ENCODE measurements at places on chromosomes 16 and 17.
A peak's percentile ranks its signal among the peaks of the same experiment; 100 is the strongest.

DNA sequence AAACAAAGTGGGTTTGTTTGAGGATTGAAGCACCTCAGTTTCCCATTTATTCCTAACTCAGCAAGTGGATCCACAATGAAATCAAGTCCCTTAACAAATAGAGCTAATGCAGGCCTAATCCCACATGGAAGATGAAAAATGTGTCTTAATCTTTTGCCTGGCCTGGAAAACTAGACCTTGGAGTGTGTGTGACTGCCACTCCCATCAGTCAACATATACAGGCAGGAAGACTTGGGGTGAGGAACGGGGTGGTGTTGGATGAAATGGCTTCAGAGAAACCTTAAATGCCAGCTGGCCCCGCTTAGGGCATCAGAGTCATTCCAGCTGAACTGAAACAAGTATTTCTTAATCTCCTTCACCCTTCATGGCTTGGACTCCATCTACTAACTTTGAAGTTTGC is 269.5 kb downstream of the MAF start:
- DNase-seq, result no peak

DNA sequence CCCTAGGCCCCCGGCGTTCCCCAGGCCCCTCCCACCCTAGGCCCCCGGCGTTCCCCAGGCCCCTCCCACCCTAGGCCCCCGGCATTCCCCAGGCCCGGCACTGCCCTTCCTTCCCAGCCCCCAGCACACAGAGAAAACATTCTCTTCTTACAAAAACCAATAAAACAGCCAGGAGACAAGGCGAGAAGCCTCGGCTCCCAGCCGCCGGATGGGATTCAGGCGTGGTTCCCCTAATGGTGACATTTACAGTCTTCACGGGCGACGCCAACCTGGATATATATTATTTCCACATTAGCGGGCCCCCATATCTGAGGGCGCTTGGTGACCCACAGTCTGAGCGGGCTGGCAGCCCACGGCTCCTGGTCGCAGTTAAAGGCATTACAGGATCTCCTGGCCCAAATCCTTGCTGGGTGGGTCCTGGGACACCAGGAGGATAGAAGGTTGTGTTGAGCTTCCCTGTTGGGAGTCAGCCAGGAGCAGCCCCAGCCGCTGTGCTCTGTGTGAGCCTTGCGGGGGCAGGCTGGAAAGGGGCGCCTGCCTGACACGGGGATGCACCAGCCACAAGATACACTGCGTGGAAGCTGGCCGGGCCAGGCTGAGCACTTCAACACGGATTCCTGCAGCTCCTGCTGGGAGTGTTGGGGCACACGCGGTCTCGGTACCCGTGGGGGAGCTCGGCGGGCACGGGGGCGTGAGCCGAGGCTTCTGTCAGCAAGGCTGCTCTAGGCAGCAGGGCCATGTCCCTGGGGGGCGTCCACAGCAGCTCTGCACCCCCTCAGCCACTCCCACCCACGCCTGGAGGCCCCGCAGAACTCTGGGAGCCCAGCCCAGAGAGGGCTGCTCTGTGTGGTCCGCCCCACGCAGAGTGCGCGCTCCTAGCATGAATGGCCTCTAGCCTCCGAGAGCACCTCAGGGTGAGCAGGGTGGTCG is 83.7 kb downstream of the LMF1 start:
- DNase-seq, result no peak

DNA sequence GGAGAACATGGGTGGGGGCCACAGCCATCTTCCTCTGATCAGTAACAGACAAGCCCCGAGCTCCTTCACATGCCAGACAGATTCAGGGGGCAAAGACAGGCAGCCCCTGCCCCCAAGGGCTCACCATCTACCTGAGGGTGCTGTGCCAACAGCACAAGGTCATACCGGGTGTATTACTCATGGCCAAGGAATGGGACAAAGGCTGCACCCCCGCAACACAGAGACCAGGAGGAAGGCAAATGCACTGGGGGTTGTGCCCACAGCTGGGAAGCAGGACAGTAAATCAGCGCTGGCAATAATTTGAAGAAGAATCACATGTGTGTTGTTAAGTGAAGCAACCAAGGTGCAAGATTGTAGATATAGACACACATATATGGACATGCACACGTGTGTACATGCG is 137.1 kb downstream of the C16orf95 start:
- no peak for DNase-seq

DNA sequence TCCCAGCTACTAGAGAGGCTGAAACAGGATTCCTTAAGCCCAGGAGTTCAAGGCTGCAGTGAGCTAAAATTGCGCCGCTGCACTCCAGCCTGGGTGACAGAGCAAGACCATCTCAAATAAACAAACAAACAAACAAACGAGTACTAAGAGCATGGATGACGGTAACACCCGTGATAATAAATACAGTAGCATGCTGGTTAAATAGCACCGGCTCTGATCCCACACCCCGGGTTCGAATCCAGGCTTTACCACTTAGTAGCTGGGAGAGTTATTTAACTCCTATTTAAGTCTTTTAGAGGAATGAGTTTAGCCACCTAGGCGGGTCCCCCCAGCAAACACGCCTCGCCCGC is 301 bp upstream of the METTL22 start:
- DNase-seq, result no peak

- DNase-seq, result no peak
Measured at GRCh38 chr16:56355221-56355620, 70.1 kb downstream of the AMFR start.

DNA sequence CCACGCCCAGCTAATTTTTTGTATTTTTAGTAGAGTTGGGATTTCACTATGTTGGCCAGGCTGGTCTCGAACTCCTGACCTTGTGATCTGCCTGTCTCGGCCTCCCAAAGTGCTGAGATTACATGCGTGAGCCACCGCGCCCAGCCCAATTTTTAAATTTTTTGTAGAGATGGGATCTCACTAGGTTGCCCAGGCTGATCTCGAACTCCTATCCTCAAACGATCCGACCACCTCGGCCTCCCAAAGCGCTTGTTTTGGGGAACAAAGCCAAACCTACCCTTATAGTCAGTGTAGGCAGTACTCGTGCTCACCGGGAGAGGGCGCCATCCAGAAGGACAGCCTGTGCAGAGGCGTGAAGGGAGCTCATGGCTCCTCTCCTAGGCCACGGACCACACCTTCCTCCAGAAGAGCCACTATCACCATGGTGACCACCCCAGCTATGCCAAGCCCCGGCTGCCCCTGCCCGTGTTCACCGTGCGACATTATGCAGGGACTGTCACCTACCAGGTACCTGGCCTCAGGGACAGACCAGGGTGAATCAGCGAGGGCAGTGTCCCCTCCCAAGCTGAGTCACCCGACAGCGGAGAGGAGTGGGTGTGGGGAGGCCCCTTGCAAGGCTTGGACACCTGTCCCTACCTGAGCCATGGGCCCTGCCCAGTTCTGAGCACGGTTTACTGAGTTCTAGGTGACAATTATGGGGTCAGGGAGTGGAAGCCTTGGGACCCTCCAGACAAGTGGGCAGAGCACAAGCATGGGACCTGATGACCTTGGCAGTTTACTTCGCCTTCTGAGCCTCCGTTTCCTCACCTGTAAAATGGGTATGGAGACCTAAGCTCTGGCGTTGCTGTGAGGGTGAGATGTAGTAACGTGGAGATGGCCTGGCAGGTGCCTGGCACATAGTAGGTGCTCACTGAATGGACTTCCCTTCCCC is 13.7 kb downstream of the MYO15B start:
- DNase-seq, result peak; percentile 64

- no peak for DNase-seq
Measured at GRCh38 chr16:4034963-4035362, 81.3 kb downstream of the ADCY9 start.

- DNase-seq, result no peak
Measured at GRCh38 chr16:15665107-15665506, 15.1 kb downstream of the NDE1 start.

DNA sequence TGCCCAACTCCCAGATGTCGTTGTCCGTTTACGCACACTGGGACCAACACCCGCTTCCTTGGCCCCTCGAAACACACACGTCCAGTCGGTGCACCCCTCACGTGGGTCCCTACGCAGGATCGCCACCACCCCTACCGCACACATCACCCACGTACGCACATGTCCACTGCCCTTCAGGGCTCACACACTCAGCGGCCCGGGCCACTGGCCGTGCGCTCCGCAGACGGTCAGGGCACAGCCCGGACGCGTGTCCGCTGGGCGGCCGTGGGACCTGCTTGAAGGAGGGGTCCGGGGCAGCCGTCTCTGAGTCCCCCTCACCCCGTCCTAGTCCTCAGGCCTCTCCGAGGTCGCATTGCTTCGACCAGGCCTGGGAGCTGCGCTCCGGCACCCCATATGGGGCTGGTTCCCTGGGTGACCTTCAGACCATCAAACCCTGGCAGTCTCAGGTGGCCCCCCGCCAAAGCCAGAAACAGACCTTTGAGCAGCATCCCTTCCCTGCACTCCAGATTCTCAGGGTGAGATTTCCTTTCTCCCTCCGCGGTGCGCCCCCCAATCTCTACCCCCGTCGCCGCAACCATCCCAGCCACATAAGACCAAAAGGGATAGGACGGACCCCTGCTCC is 914 bp upstream of the GPRC5B start:
- DNase-seq, result no peak

Data from DMS 273 treated with DMSO at 0.1 percent for 48 hours (cell line).